ENCODE measurements at places on chromosomes 16 and 17.
A peak's percentile ranks its signal among the peaks of the same experiment; 100 is the strongest.

- peak; percentile 95 for DNase-seq
- H3K4me1 ChIP-seq: peaks cover 13% of the 10 kb centered on the region
- H3K36me3 ChIP-seq: no peaks in the 10 kb centered on the region
- H3K4me3 ChIP-seq: no peak overlapping the region
Observed at GRCh38 chr17:35804658-35805192, 4.6 kb upstream of the TAF15 start.

GRCh38 chr17:16585796-16586195 is 16.8 kb upstream of the ZNF287 start:
- no peak overlapping the region for H3K4me3 ChIP-seq
- H3K27ac ChIP-seq: no peak overlapping the region
- H3K27me3 ChIP-seq: peaks cover 31% of the 10 kb centered on the region

GRCh38 chr16:7497691-7498090 is 165.0 kb downstream of the RBFOX1 start:
- H3K4me1 ChIP-seq: no peaks in the 10 kb centered on the region
- no peak overlapping the region for H3K27ac ChIP-seq
- no peaks in the 10 kb centered on the region for H3K36me3 ChIP-seq
- no peak overlapping the region for H3K4me3 ChIP-seq
- no peaks in the 10 kb centered on the region for H3K27me3 ChIP-seq
- no peak for DNase-seq

DNA sequence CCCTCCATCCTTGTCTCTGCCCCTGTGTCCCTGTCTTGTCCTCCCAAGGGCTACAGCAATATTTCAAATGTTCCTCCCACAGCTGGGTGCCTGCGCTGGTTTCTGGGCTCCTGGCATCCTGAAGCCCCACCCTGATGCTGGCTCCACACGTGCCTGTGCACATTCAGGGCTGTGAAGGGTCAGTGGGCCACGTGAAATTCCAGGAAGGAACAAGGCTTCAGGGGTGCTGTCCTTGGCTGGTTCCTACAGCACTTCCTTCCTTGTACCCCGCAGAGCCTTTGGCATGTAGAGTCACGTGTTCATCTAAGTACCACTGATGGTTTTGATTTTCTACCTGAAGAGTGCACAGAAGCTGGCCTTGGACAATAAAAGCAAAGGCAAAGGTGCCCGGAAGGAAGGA is 57.7 kb upstream of the NLK start:
- no peaks in the 10 kb centered on the region for H3K4me1 ChIP-seq
- DNase-seq: no peak
- H3K27me3 ChIP-seq: no peaks in the 10 kb centered on the region
- no peaks in the 10 kb centered on the region for H3K36me3 ChIP-seq

- H3K27me3 ChIP-seq: no peaks in the 10 kb centered on the region
- H3K36me3 ChIP-seq: no peaks in the 10 kb centered on the region
Observed at GRCh38 chr17:45646288-45646988, 137.7 kb upstream of the CRHR1 start.

- no peak overlapping the region for H3K27ac ChIP-seq
- no peaks in the 10 kb centered on the region for H3K36me3 ChIP-seq
- H3K4me3 ChIP-seq: no peak overlapping the region
Observed at GRCh38 chr16:25210758-25211157, 6.0 kb upstream of the AQP8 start.

DNA sequence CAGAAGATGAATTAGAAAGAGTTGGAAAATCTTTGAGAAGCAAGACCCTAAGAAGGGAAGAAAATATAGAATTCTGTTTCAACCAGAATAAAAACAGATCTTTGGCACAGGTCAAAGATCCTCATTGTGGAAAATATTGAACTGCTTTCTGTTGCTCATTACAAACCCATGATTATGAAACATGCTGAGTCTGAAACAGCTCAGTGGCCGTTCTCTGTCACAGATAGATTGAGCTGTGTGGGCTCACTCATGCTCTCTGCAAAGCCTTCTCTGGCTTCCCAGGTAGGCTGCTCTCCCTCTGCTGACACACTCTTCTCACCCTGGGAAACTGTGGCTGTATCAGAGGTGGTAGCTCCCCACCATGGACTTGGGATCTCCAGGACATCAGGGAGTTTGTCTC is 3.4 kb upstream of the KRT38 start:
- no peaks in the 10 kb centered on the region for H3K27me3 ChIP-seq
- no peak overlapping the region for H3K4me3 ChIP-seq
- no peak overlapping the region for H3K27ac ChIP-seq

DNA sequence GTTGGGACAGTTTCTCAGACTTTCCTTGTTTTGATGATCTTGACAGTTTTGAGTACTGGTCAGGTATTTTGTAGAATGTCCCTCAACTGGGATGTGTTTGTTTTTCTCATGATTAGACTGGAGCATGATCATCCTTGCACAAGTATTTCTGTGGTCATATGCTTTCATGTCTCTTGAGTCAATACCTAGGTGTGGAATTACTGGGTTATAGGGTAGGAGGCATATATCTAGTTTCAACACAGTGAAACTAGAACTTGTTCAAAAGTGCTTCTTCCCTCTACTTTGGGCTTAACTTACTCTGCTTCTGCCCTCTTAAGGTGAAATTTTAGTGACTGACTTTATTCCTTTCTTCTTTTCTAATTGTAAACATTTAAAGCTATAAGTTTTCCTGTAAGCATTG is 30.1 kb downstream of the IKZF3 start:
- H3K27ac ChIP-seq: no peak overlapping the region
- H3K27me3 ChIP-seq: no peaks in the 10 kb centered on the region
- DNase-seq: no peak
- H3K4me1 ChIP-seq: no peaks in the 10 kb centered on the region
- H3K36me3 ChIP-seq: no peaks in the 10 kb centered on the region
- no peak overlapping the region for H3K4me3 ChIP-seq

- no peak overlapping the region for H3K27ac ChIP-seq
- no peaks in the 10 kb centered on the region for H3K27me3 ChIP-seq
- H3K36me3 ChIP-seq: no peaks in the 10 kb centered on the region
- peaks cover 11% of the 10 kb centered on the region for H3K4me1 ChIP-seq
- DNase-seq: no peak
Observed at GRCh38 chr16:88647178-88648070, 3.4 kb downstream of the CYBA start.

Measured in GM23338 (cell line).